ENCODE measurements at places on chromosomes 13 and 19.

- DNase-seq = no peak
Measured at GRCh38 chr13:100707818-100708740, 33.5 kb upstream of the TMTC4 start.

- no peak for DNase-seq
Measured at GRCh38 chr13:29846475-29847256, 3.8 kb downstream of the UBL3 start.

DNA sequence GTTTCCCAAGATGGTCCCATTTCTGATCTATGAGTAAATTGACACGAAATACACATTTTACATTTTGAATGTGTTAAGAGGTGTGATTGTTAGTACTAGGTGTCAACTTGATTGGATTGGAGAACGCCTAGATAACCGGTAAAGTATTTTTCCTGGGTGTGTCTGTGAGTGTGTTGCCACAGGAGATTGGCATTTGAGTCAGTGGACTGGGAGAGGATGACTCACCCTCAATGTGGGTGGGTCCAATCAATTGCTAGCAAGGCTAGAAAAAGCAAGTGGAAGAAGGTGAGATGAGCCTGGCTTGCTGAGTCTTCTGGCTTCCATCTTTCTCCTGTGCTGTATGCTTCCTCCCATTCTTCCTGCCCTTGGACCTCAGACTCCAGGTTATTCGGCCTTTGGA lies 960.7 kb upstream of the PCDH9 start:
- DNase-seq = no peak

DNA sequence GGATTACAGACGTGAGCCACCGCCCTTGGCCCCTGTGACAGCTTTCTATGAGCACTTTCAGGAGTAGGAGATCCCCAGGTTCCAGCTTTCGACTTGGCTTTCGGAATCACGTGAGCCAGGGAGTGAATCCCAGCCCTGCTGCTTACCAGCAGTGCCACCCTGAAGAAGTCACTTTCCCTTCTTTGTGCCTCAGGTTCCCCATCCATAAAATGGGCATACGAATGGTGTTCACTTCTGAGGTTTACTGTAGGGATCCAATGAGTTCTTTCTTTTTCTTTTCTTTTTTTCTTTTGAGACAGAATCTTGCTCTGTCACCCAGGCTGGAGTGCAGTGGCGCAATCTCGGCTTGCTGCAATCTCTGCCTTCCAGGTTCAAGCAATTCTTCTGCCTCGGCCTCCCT lies 4.3 kb upstream of the HOMER3 start:
- DNase-seq = no peak

DNA sequence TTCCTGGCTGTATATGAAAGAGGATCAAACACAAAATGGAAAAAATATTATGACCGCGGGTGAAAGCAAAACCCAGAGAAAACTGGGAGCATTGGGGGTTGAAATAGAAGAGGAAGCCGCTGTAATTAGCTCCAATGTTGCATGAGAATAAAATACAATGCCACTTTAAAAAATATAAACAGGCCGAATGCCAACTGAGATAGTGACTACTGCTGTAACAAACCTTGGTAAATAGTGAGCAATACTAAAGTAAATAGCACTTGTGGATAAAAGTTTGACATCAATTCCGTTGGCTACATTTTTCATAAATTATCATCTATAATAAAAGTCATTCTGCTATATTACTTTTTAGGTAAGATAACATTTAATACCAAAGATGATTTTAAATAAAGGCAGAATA lies 395.8 kb upstream of the MIR17HG start:
- DNase-seq = no peak

GRCh38 chr19:1837625-1838105 lies 10.6 kb downstream of the REXO1 start:
- no peak for DNase-seq

GRCh38 chr13:107234319-107235073 lies 666.6 kb upstream of the ARGLU1 start:
- DNase-seq = no peak

GRCh38 chr19:50266896-50267295 lies 62.3 kb downstream of the KCNC3 start:
- no peak for DNase-seq

DNA sequence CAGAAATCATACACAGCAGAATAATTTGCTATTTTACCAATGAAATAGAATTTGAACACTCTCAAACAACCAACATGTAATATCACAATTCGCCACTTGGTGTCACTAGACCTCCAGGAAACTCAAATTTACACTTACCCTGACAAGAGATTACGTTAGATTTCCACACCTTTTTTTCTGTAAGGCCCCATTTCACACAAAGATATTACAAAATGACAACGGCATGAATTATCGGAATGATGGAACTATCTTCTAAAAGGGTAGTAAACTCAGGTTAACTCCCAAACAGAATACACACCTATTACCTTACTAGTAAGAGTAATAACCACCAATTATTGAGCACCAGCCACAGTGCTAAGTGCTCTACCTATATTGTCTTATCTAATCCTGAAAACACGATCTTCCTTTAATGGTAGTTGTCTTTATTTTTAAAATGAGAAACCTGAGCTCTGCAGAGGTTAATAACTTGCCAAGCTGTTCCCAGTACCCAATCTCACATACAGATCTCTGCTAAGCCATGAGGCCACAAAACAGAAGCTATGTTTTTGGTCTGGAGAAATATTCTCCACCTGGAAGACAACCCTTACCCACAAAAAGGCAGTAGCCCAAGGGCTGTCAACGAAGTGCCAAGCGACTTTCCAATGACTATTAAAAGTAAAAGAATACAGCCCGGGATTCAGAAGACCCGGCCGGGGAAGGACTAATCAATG lies 152.4 kb downstream of the DCLK1 start:
- DNase-seq = no peak

GRCh38 chr19:5971714-5972354 lies 6.1 kb downstream of the RANBP3 start:
- no peak for DNase-seq

GRCh38 chr19:44592451-44592890 lies 20.9 kb upstream of the IGSF23 start:
- no peak for DNase-seq

- DNase-seq = no peak
Measured at GRCh38 chr19:1863328-1863637, at the start of gene KLF16. Gene KLF16 (minus strand): TSS chr19:1863579. CDS start chr19:1863497, 82 bp downstream.

DNA sequence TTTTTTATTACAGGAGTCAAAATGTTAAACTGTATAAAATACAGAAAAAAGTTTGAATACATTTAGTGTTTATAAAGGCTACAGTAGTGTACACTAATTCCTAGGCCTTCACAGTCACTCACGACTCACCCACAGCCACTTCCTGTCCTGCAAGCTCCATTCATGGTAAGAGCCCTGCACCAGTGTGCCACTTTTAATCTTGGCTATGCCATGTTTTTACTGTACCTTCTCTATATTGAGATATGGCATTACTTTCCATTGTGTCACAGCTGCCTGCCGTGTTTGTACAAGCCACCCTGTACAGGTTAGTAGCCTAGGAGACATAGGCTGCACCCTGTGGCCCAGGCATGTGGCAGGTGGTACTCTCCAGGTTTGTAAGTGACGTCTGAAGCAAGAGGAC lies 32.1 kb downstream of the C1QTNF9 start:
- DNase-seq = no peak
